GM20000 (cell line): ENCODE measurements at places on chromosomes 7 and 10.

DNA sequence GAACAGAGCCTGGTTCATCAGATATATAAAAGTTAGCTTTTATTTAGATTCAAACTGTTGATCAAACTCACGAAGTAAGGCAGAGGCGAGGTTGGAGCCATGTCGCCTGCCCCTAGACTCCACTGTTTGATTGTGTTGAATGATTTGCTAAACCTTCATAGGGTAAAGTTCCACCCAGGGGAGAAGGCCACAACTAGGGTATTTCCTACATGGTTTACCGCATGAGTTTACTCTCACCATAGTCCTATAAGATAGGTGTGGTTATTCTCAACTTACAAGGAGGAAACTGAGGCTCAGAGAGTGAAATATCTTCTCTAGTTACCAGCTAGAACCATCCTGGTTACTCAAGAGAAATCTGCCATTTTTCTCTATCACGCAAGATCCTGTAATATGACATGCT, 31.8 kb downstream of the ARHGAP22 start:
- no peak for DNase-seq

GRCh38 chr7:27759491-27759890, 19.5 kb downstream of the TAX1BP1 start:
- DNase-seq = no peak

- peak; percentile 11 for DNase-seq
Observed at GRCh38 chr10:125343118-125343925, 183.0 kb upstream of the CTBP2 start.

GRCh38 chr7:142612237-142612881, 136.9 kb upstream of the PRSS1 start:
- no peak for DNase-seq

- no peak for DNase-seq
Observed at GRCh38 chr7:31475368-31475767, 38.5 kb upstream of the ITPRID1 start.

- no peak for DNase-seq
Observed at GRCh38 chr10:101219139-101219945, 9.9 kb downstream of the LBX1 start.

GRCh38 chr10:129912166-129912917, 51.7 kb downstream of the EBF3 start:
- DNase-seq = no peak

DNA sequence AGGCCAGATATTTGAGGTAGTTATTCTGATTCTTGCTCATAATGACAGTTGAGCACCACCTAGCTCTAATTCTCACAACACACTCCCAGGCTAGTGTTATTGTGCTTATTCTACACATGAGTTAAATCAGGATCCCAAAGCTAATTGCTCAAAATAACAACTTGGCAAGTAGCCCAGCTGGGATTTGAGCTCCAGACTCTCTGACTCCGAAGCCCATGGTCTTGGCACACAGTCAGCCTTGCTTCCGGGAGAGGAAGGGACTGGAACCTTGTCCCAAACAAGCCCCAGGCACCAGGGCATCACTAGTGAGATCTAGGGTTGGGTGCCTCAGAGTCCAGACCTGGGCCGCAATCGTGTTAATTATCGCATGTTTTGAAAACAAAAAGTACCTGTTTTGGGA, 101.4 kb downstream of the GPAM start:
- DNase-seq = no peak

- peak; percentile 54 for DNase-seq
Observed at GRCh38 chr10:84267503-84268126, 22.8 kb downstream of the RGR start.

DNA sequence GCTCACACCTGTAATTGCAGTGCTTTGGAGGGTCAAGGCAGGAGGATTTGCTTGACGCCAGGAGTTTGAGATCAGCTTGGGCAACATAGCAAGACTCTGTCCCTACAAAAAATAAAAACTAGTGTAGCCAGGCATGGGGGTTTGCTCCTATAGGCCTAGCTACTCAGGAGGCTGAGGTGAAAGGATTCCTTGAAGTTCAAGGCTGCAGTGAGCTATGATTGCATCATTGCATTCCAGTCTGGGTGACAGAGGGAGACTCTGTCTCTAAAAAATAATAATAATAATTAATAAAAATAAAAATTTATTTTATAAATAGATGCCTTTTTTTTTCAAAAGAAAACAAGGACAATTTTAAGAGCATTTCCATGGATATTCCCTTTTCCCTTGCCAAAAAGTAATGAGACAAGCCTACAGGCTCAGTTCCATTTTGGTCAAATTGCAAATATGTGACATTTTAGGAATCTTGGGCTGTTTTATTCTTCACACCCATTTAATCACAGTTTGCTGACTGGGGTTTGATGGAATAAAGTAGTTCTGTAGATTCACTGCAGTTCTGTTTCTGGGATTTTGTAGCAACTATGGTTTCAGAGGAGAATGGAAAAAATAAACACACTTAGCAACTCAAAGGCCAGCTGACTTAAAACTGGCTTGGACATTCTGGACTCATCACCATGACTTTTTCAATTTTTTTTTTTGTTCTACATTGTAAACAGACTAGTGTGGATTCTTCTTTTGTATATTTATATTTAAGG, 48.4 kb upstream of the ARHGAP21 start:
- DNase-seq = no peak

DNA sequence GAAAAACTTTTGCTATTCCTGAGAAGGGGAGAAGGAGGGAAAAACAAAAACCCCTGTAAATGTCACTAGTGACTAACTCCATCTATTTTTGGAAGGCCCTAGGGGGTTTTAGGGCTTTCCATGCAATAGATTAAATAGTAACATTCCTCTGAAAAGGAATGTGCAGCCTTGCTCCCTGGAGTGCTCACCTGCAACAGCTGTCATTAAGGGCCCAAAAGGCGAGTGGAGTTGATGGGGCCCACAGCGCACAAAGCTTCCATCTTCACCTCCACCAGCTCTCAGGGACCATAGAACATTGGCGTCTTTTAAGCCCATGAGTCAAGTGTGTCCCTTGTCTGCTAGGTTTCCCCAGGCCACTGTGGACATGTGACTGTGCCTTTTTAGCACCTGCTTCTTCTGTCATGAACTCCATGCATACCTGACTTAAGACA, 58.0 kb upstream of the IL6 start:
- DNase-seq = no peak

DNA sequence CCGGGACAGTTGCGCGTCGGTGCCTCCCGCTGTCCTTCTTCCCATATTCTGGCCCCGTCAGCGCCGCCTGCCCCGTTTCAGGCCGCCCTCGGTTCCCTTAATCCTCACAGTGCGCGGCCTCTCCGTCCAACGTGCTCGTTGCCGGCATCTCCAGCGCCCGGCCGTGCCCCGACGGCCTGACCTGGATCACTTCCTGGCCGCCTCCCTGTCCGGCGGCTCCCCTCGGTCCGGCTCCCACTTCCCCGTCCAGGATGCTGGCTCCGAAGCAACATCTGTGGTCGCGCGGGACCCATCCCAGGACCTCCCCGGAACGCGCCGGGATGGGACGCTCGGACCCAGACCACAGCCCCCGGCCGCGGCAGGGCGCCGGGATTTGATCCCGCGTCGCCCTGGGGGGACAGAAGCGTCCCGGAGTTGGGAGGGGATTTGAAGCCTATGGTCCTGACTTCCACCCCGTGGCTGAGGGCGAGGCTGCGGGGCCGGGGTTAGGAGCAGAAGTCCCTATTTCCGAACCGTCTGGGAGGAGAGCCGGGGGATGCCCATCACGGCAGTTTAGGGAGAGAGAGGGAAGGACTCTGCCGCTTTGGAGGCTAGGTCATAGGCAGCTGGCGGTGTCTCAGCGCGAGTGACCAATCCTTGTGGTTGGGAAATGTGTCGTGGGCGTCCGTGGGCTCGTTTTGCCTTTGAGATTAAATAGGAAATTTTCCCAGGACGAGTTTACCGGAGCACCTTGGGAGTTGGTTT, 53.8 kb downstream of the KCTD7 start:
- peak; percentile 52 for DNase-seq

DNA sequence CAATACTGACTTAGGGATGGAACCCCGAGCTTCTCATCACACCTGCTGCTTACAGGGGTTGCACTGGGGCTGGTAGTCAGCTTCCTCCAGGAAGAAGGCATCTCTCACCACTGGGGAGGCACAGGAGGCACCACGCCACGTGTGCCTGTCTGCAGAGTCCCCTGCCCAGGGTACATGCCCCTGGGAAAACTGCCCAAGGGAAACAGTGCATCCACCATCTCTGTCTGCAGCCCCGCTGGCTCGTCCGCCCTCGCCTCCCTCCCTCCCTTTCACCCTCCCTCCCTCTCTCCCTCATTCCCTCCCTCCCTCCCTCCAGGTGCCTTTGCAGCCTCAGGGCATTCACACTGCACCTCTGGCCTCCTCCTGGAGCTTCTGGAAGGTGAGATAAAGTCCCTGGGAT, 101.1 kb downstream of the PTPRE start:
- DNase-seq = no peak

GRCh38 chr7:155368894-155369600, 71.4 kb downstream of the INSIG1 start:
- DNase-seq = no peak

GRCh38 chr10:110168601-110169481, 38.6 kb upstream of the MXI1 start:
- no peak for DNase-seq

DNA sequence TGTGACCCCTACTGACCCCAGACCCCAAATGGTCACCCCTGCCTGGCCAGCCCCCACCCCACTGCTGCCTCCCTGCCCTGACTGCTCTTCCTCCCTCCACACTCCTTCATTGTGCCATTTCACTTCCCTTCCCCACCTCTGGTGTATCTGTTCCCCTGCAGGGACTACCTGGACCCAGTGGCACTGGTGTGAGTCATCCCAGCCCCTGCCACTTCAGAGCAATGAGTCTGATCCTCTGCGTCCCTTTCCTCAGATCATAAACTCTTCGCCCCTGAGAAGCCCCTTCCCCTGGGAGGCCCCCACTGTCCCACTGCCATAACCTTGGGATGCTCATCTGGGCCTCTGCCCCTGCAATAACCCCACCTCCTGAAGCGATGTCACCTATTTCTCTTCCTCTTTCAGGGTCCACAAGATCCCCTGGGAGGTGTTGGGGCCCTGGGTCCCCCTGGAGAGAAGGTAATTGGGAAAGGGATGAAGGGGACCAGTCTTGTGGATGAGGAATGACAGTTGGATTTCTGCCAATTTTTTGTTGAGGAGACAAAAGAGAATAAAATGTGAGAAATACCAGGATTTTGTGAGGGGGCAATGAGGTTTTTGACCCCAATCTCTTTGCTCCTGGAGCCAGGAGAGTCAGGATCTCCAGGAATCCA, 19.1 kb upstream of the VOPP1 start:
- peak; percentile 9 for DNase-seq

- DNase-seq = peak; percentile 4
Observed at GRCh38 chr10:106175760-106176377, 988.6 kb downstream of the SORCS1 start.

GRCh38 chr10:70320751-70321150, 36.9 kb upstream of the NPFFR1 start:
- no peak for DNase-seq

DNA sequence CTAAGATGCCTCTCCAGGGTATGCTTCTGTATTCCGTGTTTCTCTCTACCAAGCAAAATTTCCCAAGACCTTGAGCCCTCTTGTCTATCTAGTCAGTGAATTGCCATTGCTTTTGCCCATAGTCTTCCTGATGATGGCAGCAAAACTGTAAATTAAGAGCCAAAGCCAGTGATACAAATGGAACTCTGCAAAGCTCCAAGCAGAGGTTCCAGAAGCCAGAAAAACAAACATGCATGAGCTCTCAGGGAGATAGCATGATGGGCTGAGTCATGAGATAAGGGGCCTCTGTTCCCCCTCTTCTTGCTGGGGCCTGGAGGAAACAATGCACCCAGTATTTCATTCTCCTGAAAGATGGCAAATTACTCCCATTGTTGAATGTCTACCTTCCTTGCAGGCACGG, 24.7 kb downstream of the LSMEM1 start:
- DNase-seq = no peak

- no peak for DNase-seq
Observed at GRCh38 chr7:55193245-55193644, 171.9 kb upstream of the LANCL2 start.

DNA sequence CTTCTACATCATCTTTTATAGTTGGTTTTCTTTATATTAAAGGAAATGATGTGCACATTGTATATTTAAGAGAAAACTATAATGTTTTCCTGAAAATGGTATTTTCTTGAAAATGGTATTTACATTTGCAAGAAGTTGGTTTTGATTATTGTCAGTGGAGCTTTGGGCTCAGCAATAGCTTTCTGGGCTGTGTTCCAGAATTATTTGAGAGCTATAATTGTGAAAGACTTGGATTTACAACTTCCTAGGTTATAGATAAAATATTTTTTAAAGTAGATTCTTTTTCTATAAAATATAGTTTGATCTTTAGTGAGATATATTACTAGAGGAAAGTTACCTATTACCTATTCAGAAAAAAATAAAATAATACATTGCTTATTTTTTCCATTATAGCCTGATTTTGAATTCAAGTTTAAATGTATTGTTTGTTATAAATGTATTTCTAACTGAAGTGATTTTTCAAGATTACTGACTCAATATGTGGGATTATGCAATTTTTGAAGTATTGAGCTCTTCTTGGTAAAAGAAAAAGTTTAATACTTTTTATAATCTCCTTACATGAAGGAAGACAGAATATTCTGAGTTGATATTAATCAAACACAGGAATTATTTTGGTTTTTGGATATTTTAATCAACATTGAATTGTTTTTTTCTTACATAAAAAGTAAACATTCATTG, 20.2 kb downstream of the GNAI1 start:
- DNase-seq = no peak

DNA sequence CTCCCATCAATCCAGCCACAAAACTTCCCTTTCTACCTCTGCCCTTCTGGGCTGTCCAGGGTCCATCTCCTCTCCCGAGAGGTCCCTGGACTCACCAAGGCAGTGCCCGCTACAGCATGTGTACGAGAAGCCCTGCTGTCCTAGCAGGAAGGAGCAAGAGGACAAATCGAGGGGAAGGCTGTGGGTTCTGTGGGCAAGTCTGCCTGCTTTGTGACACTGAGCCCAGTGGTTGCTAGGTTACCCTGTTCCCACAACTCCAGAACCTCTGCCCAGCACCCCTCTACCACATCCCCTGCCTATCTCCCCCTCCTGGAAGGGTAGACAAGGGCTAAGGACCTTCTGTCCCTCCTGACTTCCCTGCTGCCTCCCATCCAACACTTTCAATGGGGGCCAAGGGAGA, at the start of gene TBATA:
TBATA (minus strand) TSS at position 188 of the 400 bp plus-strand sequence. CDS start 1,998 bp downstream, outside the sequence.
- no peak for DNase-seq

GRCh38 chr7:69193061-69193460, 405.2 kb upstream of the AUTS2 start:
- no peak for DNase-seq

DNA sequence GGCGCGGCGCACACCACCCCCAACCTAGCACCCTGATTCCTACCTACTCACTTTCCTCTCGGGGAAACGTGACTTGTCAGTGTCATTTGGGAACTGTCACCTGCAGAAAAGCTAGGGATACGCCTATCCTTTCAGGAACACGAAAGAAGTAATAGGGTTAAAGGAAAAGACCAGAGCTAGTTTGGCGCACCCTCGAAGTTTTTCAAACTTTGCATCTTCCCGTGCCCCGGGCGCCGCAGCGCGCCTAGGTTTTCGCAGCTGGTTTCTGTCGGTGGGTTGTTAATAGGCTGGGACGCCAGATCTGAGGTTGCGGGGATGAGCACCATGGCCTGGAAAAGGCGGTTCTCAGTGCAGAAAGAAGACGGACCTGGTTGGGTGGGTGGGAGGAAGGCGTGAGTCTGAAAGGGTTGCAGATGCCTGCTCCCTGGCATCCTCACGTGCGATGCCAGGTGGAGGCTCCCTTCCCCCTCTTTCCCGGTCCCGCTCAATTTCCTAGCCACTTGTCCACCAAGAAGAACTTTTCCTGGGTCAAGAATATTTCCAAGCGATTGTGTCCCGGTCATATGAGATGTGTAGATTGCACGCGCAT, 568 bp upstream of the MEOX2 start:
- no peak for DNase-seq
